ENCODE measurements at places on chromosomes 6 and 20. TPM values are rescaled to one million over a fixed set of nuclear protein-coding genes. Genes with fewer than 3 reads are reported as not detected.

DNA sequence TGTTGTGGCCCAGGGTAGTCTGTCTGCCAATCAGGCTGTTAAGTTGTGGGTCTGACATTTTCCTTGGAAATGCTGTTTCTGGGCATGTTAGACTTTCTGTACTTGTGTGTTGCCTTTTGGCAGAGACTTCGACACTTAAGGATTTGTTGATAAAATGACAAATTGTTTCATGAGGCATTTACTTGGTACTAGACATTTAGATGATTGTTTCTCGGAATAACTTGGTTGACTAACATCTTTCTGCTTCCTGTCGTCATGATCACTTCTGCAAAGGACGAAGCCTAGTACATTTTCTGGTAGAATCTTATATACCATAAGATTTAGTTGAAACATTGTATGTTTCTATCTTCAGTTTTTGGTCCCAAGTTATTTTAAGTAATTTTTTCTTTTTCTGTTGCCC is 34.1 kb downstream of the UTRN start:
- no peaks in the 10 kb centered on the region for H3K36me3 ChIP-seq
- H3K4me3 ChIP-seq, result no peak overlapping the region
- H3K27ac ChIP-seq, result no peak overlapping the region
- no peak for DNase-seq
- no peaks in the 10 kb centered on the region for H3K27me3 ChIP-seq

GRCh38 chr6:154500769-154501577 is 9.5 kb downstream of the CNKSR3 start:
- no peaks in the 10 kb centered on the region for H3K4me1 ChIP-seq
- H3K4me3 ChIP-seq, result no peak overlapping the region
- no peaks in the 10 kb centered on the region for H3K36me3 ChIP-seq
- H3K27me3 ChIP-seq, result no peaks in the 10 kb centered on the region

- no peak for DNase-seq
- H3K27me3 ChIP-seq, result no peaks in the 10 kb centered on the region
- no peaks in the 10 kb centered on the region for H3K4me1 ChIP-seq
- H3K36me3 ChIP-seq, result no peaks in the 10 kb centered on the region
Observed at GRCh38 chr6:160254467-160255312, 3.9 kb downstream of the SLC22A2 start.

ECT2L gene
- total RNA-seq, result 0.19 TPM

DNA sequence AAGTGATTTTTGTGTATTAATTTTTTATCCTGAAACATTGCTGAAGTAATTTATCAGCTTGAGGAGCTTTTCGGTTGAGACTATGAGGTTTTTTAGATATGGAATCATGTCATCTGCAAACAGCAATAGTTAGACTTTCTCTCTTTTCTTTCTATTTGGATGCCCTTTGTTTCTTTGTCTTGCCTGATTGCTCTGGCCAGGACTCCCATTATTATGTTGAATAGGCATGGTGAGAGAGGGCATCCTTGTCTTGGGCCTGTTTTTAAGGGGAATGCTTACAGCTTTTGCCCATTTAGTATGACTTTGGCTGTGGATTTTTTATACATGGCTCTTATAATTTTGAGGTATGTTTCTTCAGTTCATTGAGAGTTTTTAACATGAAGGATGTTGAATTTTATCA is 207.6 kb upstream of the DEFB112 start:
- no peaks in the 10 kb centered on the region for H3K4me1 ChIP-seq
- H3K4me3 ChIP-seq, result no peak overlapping the region
- H3K27ac ChIP-seq, result no peak overlapping the region
- no peak for DNase-seq

GRCh38 chr6:73666393-73666792 is 12.6 kb upstream of the SLC17A5 start:
- DNase-seq, result no peak
- no peak overlapping the region for H3K4me3 ChIP-seq
- no peaks in the 10 kb centered on the region for H3K4me1 ChIP-seq
- H3K36me3 ChIP-seq, result no peaks in the 10 kb centered on the region
- no peaks in the 10 kb centered on the region for H3K27me3 ChIP-seq
- no peak overlapping the region for H3K27ac ChIP-seq

SLC16A10 gene
- 12.0 TPM for total RNA-seq

GRCh38 chr20:63330084-63330760 is 30.9 kb downstream of the CHRNA4 start:
- H3K4me3 ChIP-seq, result no peak overlapping the region
- H3K36me3 ChIP-seq, result no peaks in the 10 kb centered on the region
- no peak for DNase-seq
- H3K4me1 ChIP-seq, result no peaks in the 10 kb centered on the region
- H3K27ac ChIP-seq, result no peak overlapping the region

VSX1 gene
- 0.16 TPM for total RNA-seq

DNA sequence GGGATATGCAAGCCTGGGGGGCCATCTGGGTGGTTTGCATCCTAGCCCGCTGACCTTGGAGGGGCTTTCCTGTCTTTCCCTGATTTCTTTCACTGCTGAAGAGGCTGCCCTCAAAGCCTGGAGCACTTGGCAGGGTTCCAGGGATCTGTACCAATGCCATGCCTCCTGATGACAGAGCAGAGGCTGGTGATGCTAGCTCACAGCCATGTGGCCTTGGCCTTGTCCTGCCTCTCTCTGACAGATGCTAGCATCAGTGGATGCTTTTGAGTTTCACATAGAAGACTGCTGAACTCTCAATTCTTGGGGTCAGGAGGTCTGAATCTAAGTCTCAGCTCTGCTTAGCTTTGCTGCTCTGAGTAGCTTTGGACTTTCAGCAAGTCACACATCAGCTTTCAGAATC is 21.9 kb upstream of the RREB1 start:
- H3K4me1 ChIP-seq, result no peaks in the 10 kb centered on the region
- H3K27ac ChIP-seq, result no peak overlapping the region
- H3K4me3 ChIP-seq, result no peak overlapping the region
- H3K36me3 ChIP-seq, result no peaks in the 10 kb centered on the region

CST7 gene
- total RNA-seq, result 0.56 TPM

DNA sequence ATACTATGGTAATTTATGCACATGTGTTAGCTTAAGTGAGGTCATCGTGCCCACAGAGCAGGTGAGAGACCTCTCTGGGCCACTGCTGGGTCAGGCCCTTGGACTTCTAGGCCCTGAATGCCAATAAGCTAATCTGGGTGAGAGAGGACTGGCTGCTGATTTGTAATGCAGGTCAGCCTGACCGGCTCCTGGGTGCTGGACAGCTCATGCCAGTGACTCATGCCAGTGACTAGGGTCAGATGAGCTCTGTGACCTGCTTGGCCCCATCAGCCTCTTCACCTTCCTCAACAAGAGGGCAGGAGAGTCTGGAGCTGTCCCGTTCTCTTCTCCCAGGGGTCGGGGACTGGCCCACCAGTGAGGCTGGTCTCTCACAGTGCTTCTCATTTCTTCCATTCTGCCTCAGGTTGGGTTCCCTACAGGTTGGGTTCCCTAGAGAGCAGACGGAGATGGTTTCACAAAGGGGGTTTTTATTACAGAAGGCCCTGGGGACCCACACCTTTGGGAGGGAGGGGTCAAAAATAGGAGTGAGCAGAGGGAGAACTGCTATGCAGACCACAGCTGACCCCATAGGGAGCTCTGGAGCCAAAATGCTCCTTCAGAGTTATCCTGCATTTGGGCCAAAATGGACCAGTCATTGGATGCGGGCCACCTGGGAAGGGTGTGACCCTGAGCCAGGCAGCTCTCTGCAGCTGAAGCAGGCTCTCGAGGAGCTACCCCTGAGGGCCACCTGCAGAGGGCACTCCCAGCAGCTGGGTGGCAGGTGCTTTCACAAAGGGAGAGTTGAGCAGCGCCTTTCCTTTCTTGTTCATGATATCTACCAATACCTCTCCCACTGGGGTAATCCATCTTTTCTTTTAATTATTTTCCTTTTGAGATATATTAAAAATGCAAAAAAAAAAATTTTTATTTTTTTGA is 2.2 kb upstream of the OXT start:
- no peak overlapping the region for H3K27ac ChIP-seq
- H3K4me3 ChIP-seq, result no peak overlapping the region
- no peaks in the 10 kb centered on the region for H3K4me1 ChIP-seq
- no peaks in the 10 kb centered on the region for H3K27me3 ChIP-seq
- no peaks in the 10 kb centered on the region for H3K36me3 ChIP-seq

GRCh38 chr6:131103901-131104300 is 31.4 kb upstream of the AKAP7 start:
- H3K36me3 ChIP-seq, result no peaks in the 10 kb centered on the region
- no peak overlapping the region for H3K4me3 ChIP-seq
- H3K27ac ChIP-seq, result no peak overlapping the region
- H3K4me1 ChIP-seq, result no peaks in the 10 kb centered on the region
- no peak for DNase-seq

ZNF311 gene
- 5.0 TPM for total RNA-seq

CAP2 gene
- 2.9 TPM for total RNA-seq

- H3K36me3 ChIP-seq, result no peaks in the 10 kb centered on the region
- no peak for DNase-seq
- H3K27me3 ChIP-seq, result no peaks in the 10 kb centered on the region
- no peaks in the 10 kb centered on the region for H3K4me1 ChIP-seq
- no peak overlapping the region for H3K4me3 ChIP-seq
Observed at GRCh38 chr6:149904661-149905370, 6.9 kb upstream of the RAET1E start.

DNA sequence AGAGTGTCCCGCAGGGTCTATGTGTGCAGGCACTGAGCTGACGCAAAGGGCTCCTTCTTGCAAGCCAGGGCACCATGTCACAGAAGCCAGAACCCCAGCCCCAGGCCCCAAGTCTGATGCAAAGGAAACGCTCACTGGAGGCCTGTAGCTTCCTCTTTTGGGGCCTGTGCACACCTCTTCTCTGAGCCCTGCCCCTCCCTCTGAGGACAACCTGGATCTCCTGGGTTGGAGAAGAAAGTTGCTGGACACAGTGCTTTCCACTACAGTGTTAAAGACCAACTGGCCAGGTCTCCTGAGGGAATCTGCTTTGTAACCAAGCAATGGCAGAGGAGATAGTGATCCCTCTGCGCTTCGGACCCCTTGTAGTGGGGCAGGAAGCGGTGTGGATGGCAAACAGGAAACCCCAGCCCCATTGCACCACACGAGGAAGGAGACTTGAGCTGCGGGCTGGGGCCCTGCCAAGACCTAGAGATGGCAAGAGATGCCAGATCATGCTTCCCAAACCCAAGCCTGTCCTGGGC is 90.0 kb downstream of the PRND start:
- no peaks in the 10 kb centered on the region for H3K27me3 ChIP-seq
- no peak overlapping the region for H3K4me3 ChIP-seq
- H3K36me3 ChIP-seq, result no peaks in the 10 kb centered on the region
- peaks cover 47% of the 10 kb centered on the region for H3K4me1 ChIP-seq
- DNase-seq, result peak; percentile 59

DNA sequence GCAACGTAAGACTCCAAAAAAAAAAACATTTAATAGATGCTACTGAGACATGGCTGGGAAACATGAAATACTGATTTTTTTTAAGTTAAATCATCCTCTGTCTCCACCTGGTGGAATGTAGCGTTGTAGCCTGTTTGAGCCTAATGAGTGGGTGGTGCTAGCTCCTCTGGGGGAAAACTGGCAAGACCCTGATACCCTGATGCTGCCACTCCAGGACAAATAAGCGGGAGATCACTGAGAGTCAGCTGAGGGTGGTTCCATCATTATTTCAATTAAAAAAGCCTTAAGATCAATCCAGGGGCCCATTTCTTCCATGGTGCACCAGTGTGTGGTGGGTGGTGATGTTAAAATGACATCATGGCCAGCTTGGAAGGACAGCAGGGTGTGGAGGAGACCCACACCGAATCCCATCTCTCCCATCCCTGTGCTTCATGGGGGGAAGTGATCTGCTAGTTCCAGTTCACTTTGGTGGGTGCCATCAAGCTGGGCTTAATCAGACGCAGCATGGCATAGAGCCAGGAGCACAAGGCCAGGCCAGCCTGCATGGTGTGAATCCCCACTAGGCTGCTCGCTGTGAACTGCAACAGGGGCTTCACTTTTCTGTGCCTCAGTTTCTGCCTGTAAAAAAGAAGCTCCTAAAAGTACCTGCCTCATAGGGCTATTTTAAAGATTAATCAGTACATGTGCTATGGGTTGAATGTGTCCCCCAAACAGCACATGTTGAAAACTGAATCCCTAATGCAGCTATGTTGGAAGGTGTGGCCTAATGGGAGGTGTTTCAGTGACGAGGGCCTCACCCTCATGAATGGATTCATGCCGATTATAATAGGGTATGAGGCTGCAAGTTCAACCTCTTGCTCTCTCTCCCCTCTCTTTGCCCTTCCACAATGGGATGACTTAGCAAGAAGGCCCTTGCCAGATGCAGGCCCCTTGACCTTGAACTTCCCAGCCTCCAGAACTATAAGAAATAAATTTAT is 13.0 kb upstream of the MRPS10 start:
- DNase-seq, result no peak
- H3K4me1 ChIP-seq, result no peaks in the 10 kb centered on the region
- H3K27ac ChIP-seq, result no peak overlapping the region

PBOV1 gene
- total RNA-seq, result not detected

VGLL2 gene
- total RNA-seq, result 1.7 TPM

DNA sequence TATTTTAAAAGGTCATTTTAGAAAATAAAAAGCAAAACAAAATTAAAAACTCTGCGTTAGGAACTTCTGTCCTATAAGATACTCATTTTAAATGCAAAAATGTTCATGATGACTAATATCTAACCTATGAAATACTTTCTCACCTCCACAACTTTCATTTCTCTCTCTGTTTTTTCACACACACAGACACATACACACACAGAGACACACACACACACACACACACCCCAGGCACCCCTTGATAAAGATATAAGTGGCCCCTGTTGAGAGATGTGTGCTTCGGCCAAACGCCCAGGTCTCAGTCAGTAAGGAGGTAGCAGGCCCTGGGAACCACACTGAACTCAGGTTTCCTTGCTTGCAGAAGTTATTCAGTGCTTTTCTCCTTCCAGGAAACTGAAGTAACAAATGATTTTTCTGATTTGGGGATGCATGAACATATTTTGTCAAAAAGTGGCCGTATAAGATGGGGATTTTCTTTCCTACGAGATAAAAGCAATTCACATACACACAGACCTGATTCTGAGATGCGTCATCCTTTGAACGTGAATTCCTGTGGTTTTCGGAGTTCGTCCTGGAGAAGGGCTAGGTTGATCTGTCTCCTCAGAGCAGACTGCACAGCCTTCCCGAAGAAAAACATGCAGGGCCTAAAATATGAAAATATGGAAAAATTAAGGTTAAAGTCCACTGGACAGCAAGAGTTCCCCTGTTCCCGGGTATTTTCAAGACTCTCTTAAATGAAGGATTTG is 306.8 kb upstream of the FOXQ1 start:
- no peak overlapping the region for H3K27ac ChIP-seq
- H3K36me3 ChIP-seq, result no peaks in the 10 kb centered on the region
- no peak for DNase-seq

NNAT gene
- 8.7 TPM for total RNA-seq

- H3K36me3 ChIP-seq, result no peaks in the 10 kb centered on the region
- no peak overlapping the region for H3K27ac ChIP-seq
- no peaks in the 10 kb centered on the region for H3K4me1 ChIP-seq
Observed at GRCh38 chr20:36284751-36285150, 21.4 kb upstream of the DLGAP4 start.

GRCh38 chr6:25769983-25770382 is 15.4 kb downstream of the SLC17A4 start:
- no peak overlapping the region for H3K27ac ChIP-seq
- no peak overlapping the region for H3K4me3 ChIP-seq
- H3K36me3 ChIP-seq, result no peaks in the 10 kb centered on the region
- H3K4me1 ChIP-seq, result no peaks in the 10 kb centered on the region
- DNase-seq, result no peak
- no peaks in the 10 kb centered on the region for H3K27me3 ChIP-seq

CGA gene
- not detected for total RNA-seq
